ENCODE measurements at places on chromosomes 2 and 18.

DNA sequence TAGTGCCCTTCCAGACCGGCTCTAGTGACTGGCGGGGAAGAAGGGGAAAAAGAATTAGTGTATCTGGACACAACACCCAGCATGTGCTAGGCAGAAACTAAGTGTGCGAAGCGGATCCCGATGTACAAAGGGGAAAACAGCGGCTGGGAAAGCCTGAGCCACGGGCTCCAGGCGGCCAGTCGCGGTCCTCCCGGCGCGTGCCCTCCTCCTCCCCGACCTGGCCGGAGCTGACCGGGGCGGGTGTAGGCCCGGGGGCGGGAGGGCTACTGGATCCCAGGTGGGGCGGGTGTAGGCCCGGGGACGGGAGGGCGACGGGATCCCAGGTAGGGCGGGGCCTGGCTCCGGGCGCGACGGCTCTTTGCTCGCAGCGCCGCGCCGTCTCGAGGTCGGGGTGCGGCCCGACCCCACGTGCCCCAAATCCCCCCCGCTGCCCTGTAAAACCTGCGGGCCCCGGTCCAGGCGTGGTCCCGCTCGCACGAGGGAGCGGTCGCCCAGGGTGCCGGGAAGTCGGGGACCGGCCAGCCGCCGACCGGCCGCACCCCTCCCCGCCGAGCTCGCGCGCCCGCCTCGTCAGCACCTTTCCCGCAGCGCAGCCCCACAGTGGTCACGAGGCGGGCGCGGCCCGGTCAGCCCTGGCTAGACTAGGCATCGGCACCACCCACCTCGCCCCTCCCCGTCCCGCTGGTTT is 48.8 kb downstream of the C2orf42 start:
- DNase-seq: no peak

DNA sequence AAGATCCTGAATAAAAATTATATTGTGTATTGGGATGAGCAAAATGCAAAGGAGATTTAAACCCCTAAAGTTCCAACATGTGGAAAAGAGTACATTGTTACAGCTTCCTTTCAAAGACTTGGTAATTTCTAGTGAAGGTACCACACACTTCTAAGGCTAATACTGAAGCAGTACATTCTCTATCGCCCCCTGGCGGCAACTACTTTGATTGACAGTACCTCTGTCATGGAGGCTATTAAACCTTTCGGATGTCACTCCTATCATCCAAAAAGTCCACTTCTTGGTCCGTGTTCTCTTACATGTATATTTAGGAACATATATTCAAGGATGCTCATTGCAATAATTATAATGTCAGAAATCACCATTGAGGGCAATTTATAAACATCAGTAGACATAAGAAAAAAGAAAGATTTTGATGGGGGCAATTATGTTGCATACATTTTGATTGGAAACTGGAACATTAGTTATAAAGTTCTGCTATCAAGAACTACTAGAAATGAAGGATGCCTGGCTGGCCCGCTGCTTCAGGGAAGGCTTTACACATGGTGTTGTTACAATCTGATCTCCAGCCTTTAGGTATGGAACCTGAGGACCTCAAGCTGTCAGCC is 601.6 kb downstream of the CPS1 start:
- peak; percentile 16 for DNase-seq

GRCh38 chr2:26255759-26256384 is 11.1 kb downstream of the HADHB start:
- DNase-seq: no peak

- no peak for DNase-seq
These were observed 8.7 kb upstream of the ADGRF3 start for GRCh38 chr2:26355038-26355995.

DNA sequence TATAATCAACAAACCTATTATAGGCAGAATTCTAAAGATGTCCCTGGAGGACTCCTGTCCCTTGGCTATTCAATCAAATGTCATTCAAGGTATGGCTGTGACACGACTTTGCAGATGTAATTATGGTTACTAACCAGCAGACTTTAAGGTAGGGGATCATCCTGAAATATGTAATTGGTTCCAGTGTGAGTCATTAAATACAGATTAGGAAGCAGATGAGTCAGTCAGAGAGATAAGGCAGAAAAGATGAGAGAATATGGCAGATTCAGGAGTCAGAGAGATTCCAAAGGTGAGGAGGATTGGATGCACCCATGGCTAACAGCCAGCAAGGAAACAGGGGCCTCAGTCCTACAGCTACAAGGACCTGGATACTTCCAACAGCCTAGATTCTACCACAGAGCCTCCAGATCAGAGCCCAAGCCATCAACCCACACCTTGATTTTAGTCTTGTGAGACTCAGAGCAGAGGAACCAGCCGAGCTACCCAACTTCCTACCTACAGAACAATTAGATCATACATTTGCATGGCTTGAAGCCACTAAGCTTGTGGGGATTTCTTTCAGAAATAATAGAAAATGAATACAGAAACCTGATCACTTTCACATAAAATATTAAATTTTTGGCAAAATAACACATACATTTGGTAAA is 11.2 kb upstream of the PROM2 start:
- no peak for DNase-seq

GRCh38 chr2:46320141-46320567 is 22.9 kb downstream of the EPAS1 start:
- DNase-seq: no peak

- no peak for DNase-seq
These were observed 38.3 kb upstream of the SMAD2 start for GRCh38 chr18:47968721-47969120.

GRCh38 chr2:55962915-55963314 is 39.3 kb upstream of the EFEMP1 start:
- no peak for DNase-seq

GRCh38 chr2:105309147-105309545 is 20.4 kb downstream of the TGFBRAP1 start:
- no peak for DNase-seq

- DNase-seq: no peak
These were observed 123.8 kb upstream of the DLX2 start for GRCh38 chr2:172226244-172227061.

DNA sequence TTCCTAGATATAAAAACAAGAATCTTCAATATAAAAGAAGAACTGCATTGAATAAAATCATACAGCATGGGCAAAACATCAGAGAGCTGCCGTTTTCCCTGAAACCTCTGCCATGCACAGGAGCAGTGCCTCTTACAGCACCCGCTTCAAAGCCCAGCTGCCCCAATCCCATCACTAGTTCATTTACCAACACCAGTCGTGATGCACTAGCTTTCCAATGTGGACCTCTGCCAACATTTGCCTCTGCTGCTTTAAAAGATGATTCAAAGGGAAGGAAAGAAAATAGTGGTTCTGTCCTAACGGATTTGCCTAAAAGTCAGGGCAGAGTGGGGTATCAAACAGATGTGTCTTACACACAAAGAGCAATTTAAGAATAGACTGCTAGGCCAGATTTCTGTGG is 43.4 kb upstream of the AP1S3 start:
- DNase-seq: no peak

DNA sequence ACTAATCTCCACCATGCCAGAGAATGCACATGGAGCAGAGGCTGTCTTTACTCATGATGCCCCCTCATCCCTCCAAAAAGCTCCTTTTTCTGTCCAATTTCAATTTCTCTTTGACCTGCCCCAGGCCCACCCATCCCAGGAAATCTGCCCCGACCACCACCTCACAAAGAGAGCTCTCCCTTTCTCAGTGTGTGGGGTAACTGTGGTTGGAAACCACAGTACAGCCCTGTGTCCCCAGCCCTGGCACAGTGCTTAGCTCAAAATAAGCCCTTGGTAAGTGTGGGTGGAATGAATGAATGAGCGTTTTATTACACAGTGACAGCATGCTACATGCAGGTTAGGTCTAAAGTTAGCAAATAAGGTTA is 43.7 kb upstream of the CAB39 start:
- no peak for DNase-seq

DNA sequence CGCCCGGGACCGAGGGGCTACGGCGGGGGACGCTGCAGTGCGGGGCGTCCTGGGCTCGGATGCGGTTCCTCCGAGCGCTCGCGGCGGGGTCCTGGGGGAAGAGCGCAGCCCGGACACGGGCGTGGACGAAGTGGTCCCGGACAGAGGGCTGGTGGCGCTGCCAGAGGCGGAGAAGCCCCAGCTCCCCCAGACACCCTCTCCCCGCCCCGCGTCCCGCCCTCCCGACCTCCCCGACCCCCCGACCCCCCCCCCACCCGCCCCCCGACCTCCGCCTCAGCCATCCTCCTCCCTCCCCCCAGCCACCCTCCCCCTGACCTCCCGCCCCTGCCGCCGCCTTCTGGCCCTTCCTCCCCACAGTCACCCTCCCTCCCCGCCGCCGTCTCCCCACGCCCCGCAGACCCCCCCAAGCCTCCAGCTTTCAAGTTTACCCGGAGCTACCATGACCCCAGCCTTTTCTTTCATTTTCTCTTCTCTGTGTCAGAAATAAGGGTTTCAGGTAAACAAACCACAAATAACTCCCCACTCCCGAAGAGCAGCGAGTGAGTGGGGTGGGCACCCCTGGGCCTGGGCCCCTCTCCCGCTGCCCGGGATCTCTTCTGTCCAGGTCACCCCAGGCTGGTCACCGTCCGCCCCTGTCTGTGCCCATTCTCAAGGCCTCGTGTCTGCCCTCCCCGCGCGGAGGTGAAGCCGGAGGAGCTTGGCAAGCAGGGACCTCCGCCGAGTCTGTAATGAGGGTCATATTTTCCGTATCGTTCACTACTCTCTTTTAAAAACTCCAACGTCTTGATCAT is 5.1 kb downstream of the NFATC1 start:
- DNase-seq: no peak

DNA sequence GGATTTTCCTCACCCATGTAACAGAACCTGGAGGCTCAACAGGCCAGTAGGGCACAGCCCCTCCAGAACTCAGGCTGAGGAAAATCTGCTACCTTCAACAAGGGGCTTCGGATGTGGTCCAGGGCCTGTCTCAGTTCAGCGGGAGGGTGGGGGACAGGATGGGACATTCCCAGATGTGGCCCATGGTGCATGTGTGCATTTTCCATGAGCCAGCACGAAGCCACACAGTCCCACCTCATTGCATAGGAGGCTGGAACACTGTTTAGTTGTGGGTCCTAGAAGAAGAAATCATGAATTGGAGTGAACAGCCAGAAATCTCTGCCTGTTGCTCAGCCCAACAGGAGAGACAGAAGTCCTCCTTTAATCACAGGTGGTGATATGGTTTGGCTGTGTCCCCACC is 469.6 kb upstream of the MYT1L start:
- DNase-seq: no peak
